ENCODE measurements at places on chromosomes 2 and 18.

DNA sequence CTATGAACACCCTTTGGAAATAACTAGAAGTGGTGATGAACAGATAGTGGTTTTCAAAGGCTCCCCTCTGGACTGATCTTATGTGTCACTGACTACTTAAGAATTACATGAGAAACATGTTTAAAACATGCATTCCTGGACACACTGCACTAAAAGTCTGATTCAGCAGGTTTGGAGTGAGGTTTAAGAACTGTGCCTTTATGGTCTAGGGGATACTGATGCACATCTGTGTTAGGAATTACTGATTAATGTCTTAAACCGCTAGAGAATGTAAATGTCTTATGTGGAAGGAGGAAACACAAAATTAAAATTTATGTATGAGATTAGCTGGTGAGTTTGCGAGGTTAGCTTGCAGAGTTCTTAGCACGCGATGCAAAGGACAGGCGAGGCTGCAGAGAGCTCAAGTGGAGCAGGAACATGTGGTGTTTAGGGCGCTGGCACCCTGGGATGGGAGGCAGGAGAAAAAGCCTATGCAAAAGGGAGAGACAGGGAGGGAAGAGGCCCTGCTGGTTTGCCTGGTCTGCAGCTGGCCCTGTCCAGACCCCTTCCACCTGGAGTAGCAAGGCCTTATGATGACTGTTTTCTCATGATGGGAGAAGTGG, 11.7 kb downstream of the SH3YL1 start:
- no peak for DNase-seq

- no peak for DNase-seq
These were observed 82.2 kb upstream of the KCTD1 start for GRCh38 chr18:26630596-26630995.

- no peak for DNase-seq
These were observed 120.8 kb downstream of the GAREM1 start for GRCh38 chr18:32349728-32350395.

GRCh38 chr18:6221602-6222014, 193.1 kb downstream of the L3MBTL4 start:
- no peak for DNase-seq

DNA sequence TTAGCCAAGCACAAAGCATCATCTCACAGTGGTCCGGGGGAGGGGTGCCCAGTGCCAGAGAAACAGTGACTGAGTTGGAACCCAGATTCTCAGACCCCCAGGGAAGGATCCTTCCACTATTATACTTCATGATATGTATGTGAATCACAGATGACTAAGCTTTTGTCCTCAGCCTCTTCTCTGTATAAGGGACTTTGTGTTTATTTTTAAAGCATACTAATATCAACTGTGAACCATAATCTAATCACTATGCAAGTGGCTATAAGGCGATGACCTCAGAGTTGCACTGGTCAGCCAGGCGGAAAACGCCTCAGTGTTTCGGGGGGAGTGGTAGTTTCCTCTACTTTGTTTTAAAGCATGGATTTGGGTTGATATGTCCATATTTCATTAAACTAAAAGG, 160.4 kb upstream of the TMEM200C start:
- no peak for DNase-seq

GRCh38 chr2:133736674-133737073, 168.4 kb upstream of the NCKAP5 start:
- DNase-seq: no peak

DNA sequence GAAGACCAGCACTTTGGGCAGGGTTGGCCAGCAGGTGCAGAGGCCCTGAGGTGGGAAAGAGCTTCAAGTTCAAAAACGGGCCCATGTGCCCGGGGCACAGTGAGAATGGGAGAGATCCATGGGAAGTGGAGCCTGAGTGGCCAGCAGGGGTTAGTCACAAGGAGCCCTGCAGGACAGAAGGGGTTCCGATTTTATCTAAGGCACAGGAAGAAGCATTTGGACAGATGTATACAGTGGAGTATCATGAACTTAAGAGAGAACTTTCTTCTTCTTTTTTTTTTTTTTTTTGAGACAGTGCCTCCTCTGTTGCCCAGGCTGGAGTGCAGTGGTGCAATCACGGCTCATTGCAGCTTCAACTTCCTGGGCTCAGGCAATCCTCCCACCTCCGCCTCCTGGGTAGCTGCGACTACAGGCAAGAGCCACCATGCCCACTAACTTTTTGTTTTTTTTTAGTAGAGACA, 24.0 kb downstream of the WIPF1 start:
- peak; percentile 57 for DNase-seq

DNA sequence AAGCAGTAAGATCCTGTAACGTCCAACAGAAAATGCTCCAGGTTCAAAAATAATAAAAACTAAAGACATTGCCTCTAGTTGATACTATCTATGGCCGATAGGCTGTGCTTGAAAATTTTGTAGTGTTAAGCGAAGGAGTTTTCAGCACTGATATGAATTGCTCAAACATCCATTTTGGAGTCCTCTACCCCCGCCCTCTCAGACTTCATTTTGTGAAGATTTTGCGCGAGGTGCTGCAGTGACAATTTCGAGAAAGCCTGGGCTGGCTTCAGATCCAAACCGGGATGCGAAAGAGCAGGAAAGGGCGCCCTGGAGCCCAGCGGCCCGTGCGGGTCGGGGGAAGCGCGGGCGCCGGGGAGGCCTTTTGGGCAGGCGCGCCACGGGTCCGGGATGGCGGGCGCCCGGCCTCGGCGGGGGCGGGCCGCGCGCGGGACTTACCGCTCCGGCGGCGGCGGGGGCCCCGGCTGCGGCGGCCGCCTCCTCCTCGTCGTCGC, 1.8 kb downstream of the SP3 start:
- peak; percentile 82 for DNase-seq

GRCh38 chr2:85890522-85891176, 1.9 kb upstream of the ST3GAL5 start:
- no peak for DNase-seq

DNA sequence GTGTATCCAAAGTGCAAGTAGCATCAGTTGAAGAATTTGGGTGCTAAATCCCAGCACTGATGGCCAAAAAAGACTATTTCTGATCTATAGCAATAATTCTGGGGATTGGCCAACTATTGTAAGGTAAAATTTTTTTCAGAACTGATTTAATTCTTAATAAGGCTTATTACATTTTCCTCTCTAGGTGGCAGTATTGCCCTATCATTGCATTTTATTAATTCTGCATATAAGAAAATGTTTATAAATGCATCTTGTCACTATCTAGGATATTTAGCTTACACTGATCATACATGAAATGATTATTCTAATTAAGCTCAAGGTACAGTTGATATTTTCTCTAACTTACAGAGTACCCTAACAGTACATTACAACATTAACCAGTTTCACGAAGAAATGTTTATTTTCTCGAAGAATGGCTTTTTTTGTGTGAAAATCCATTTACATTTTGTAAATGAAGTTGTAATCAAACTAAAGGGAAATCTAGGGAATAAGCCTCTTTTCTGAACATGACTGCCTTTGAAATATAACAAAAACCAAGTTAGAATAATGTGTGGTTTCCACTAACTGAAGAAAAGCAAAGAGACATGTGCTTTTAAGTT, 11.0 kb downstream of the TTN start:
- no peak for DNase-seq

DNA sequence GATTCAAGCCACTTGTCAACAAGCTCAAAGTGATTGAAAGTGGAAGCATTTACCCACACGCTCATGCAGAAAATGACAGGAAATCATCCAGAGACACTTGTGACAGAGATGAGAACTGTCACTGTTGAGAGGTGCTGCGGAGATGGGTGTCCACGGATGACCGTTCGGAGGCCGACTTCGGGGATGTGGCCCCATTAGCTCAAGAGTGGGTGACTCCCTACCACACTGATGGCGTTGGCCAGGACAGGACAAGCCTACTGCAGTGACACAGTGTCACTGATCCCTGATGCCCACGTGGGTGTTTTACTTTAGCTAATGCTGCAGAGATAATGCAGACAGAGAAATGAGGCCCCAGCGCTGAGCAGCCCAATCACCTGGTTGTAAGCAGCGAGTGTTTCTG, 81.5 kb upstream of the YWHAQ start:
- DNase-seq: no peak

GRCh38 chr2:23668756-23669304, 258.1 kb downstream of the ATAD2B start:
- no peak for DNase-seq

DNA sequence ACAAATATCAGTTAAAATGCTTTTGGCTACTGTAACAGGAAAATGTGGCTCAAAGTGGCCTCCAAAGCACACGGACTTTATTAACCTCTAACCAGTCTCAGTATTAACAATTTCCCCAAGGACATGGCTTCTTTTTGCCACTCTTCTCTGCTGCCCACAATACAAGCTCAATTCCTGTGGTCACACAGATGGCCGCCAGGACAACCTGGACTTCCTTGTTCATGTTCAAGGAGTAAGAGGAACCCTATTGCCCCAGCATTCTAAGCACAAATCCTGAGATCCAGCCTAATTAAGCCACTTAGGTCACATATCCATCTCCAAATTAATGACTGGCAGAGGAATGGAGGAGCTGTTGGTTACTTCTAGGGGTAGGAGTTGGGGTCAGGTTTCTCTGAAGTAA, 38.2 kb downstream of the AOX1 start:
- no peak for DNase-seq

DNA sequence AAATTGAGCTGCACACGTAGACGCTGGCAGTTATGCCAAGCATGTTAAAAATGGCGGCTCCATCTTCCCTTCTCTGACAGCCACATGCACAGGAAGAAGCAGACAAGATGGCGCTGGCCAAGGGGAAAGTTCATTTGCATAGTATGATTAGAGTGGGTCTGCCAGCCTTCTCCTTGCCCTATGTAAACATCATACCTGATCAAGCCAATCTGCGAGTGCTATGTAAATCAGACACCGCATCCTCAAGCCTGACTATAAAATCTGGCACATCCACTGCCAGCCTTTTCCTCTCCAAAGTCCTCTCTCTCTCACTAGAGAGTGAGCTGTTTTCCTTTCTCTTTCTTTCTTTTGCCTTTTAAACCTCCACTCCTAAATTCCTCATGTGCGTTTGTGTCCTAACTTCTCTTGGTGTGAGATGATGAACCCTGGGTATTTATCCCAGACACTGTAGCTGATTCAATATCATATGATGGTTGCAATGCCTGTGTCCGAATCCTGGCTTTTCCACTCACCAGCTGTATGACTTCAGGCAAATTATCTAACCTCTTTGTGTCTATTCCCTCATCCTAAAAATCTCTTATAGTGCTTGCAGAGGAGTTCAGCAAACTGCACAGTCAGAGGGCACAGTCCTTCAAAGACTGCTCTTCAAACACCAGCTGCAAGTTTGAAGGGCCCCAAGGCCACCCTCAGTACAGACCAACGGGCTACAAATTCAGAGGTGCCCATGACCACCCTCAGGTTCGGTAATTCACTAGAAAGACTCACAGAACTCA, 39.3 kb upstream of the ITSN2 start:
- DNase-seq: no peak

- DNase-seq: no peak
These were observed 41.3 kb downstream of the PDCL3 start for GRCh38 chr2:100603948-100604633.

- no peak for DNase-seq
These were observed 105.6 kb downstream of the CRIM1 start for GRCh38 chr2:36461039-36461681.

GRCh38 chr2:3512086-3512485, 7.2 kb downstream of the ADI1 start:
- no peak for DNase-seq

DNA sequence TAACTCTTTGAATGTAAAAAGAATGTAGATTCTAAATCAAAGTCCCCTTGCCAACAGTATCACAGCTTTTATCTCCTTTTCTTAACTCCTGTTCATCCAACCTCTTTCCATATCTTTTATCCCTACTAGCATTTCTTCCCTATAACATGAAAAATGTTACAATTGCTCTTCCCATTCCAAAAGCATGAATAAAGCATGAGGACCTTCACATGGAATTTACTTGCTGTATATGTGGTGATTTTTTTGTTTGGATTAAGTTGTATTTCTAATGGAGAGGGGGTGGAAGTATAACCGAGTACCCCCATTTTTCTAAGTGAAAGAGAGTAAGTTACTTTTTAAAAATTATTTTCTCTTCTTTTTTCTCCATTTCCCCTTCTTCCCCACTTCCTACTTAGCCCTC, 94.9 kb upstream of the RBBP8 start:
- DNase-seq: no peak

DNA sequence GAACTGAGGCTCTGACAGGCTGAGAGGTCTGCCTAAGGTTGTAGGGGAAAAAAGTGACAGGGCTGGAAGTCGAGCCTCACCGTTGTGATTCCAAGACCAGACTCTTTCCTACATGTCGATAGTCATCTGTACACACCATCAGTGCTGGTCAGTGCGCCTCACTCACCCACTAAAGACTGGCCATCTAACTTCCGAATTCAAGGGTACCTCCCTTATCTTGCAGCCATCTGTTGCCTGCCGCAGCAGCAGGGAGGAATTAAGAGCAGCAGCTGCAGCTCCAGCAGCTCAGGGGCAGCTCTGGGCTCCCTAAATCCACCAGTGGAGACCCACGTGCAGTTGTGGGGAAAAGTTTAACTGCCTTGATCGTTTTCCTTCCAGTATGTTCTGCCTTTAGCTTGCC, 32.6 kb upstream of the GPR39 start:
- DNase-seq: no peak

GRCh38 chr2:71492112-71492511, 38.8 kb downstream of the DYSF start:
- no peak for DNase-seq

- DNase-seq: no peak
These were observed 83.4 kb downstream of the MTCL1 start for GRCh38 chr18:8788503-8789429.

DNA sequence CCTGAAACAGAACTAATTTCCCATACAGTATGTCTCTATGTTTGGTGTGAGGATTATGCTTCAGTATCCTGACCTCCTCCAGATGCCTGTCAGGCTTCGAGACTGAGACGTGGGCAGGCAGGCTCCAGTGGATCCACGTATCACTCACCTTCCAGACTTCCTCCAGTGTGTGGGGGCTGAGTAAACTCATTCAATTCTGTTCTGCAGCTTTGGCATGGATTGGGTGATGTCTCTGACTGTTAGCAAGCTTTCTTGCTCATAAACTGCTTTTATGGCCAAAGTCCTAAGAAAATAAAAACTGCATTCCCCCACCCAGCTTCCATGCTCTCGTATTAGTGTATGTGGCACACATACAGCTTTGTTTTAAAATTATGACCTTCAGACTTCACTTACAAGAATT, 53.6 kb downstream of the CCDC93 start:
- DNase-seq: no peak

DNA sequence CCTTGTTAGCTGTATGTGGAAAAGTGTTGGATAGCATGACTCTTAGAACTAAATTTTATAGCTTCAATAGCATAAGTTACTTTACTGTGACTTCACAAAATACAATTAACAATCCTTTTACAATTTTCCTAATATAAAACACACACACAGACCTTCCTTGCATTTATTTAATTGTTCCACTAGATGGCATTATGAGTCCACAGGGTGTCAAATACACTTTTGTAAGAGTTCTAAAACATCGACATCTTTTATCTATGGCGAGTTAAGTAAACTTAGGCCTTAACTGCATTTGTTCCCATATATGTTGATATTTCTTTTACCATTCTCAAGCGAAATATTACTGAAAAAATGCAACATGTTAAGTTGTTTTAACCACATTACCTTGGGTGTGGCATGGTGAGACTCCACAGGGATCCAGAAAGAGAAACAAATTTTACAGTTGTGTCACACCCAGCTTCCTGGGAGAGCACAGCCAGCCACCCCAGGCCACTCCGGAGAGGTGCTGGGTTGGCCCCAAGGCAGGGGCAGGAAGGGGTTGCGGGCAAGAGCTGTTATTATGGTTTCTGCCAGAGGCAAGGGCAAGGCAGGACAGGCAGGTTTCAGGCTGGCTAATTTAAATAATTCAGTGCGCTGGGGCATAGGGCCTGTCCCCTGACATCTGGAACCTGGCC, 312.4 kb upstream of the MC4R start:
- DNase-seq: no peak

Data from naive thymus-derived CD8-positive, alpha-beta T cell (primary cell).